ENCODE measurements at places on chromosomes 12 and 14.

- no peak for DNase-seq
These were observed 443.2 kb downstream of the C12orf50 start for GRCh38 chr12:87585882-87586557.

GRCh38 chr12:104282109-104282508 is 21.4 kb upstream of the EID3 start:
- no peak for DNase-seq

- no peak for DNase-seq
These were observed 11.5 kb downstream of the GTF2A1 start for GRCh38 chr14:81209167-81209836.

- no peak for DNase-seq
These were observed 47.2 kb downstream of the TESPA1 start for GRCh38 chr12:54937376-54937775.

DNA sequence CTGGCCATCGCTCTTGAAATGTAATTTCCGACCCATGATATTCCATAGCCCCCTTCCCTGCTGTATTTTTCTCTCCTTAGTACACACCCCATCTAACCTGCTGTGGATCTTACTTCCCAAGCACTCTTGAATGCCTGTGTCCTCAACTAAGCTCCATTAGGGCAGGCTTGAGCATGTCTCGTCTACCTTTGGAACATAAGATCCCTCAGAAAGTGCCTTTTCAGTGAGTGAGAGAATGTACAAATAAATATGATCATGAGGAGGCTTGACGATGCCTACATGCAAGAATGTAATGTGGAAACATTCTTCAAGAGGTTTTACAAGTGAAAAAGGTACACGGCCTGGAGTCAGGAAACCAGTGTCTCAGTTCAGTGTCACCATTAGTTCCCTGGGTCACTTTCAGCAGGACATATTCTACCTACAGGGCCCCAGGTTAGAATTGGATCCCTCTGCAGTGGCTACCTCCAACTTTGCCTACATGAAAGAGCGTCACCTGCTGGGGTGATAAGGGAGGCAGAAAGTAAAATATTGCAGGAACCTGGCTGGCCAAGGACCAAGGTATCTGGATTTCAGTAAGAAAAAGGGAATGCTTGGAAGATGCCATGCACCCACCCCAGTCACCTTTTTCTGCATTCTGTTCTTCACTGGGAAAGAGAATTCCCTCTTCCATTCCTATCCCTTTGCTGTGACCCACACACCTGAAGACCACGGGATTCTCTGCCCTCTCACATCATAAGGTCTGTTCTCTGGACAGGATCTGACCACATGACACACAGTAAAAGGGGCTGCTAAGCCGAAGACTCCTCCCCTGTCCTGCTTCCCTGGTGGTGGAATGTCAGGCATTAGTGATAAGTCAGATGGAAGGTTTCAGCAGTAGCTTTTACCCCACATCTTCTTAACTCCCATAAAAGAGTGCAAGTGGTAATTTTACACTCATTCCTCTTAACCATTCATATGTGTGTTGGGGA is 24.6 kb upstream of the SERPINA1 start:
- DNase-seq, result no peak

DNA sequence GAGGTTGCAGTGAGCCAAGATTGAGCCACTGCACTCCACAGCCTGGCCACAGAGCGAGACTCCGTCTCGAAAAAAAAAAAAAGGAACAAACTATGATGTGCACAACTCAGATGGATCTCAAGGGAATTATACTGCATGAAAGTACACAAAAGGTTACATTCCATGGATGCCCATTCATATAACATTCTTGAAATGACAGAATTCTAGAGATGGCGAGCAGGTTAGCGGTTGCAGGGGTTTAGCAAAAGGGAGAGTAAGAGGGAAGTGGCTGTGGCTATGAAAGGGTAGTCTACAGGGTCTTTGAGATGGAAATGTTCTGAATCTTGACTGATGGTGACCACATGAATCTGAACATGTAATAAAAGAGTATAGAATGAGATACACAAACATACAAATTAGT is 49.7 kb downstream of the CKB start:
- no peak for DNase-seq

- no peak for DNase-seq
These were observed 39.8 kb upstream of the LMNTD1 start for GRCh38 chr12:25592725-25593495.

DNA sequence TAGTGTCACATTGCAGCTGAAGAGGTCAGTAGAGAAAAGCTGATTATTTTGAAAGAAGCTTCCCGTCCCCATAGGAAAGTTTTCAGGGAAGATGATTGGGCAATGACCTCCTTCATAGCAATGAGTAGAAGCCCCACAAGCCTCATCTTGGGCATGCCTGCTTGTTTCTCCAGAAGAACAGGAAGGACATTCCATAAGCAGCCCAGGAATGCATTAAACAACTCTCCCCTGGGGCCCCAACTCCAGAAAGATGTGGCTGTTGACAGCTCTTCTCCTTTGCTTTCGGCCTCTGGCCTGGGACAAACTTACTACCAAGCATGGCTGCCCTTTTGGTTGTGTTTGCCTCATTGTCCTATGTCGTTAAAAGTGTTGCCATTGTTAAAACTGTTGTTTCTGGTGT is 5.7 kb upstream of the VDR start:
- no peak for DNase-seq

DNA sequence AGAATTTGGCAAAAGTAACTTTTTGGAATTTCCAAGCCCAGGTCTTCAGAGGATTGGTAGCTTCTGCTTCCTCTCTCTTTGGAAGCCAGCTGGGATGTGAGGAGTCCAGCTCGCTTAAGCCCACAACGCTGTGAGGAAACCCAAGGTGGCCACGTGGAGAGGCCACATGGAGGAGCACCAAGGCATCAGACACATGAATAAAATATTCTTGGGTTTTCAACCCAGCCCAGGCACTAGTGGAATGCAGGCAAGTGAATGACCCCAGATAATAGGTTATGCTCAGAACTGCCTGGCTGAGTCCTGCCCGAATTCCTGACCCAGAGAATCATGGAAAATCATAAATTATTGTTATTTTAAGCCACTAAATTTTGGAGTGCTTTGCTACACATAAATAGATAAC is 119.7 kb upstream of the PARP11 start:
- DNase-seq, result no peak

- DNase-seq, result no peak
These were observed 9.2 kb downstream of the EXOC3L4 start for GRCh38 chr14:103103461-103104388.

GRCh38 chr14:79543967-79544697 is 667.2 kb downstream of the DIO2 start:
- no peak for DNase-seq

DNA sequence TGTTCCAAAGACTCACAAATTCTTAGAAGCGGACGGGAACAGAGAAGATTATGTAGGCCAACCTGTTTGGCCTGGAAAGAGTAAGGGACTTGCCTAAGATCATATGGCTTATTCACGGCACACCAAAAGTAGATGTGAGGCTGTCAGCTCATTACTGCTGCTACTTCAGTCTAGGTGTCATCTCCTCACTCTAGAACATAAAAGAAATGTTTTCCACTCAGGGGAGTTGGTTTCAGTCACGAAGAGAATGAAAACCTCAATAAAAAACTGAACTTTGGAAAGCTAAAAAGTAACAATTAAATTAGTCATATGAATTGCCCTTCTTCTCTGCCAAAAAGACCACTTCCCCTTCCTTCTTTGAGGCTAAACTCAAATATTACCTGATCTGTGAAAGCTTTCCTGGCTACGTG is 658 bp upstream of the CEP128 start:
- no peak for DNase-seq

GRCh38 chr12:92810370-92810769 is 107.6 kb downstream of the PLEKHG7 start:
- no peak for DNase-seq

DNA sequence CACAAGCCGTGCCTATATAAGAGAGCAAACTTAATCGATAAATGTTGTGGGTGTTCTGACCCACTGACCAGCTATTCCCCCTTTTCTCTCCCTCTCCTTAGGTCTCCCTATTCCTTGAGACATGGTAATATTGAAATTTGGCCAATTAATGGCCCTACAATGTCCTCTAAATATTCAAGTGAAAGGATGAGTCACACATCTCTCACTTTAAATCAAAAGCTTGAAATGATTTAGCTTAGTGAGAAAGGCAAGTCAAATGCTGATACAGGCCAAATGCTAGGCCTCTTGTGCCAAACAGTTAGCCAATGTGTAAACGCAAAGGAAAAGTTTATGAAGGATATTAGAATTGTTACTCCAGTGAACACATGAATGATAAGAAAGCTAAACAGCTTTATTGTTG is 102.2 kb upstream of the CPNE8 start:
- DNase-seq, result no peak

GRCh38 chr12:76519538-76519937 is 40.0 kb downstream of the OSBPL8 start:
- DNase-seq, result no peak

GRCh38 chr12:1937481-1938224 is 19.2 kb upstream of the CACNA2D4 start:
- no peak for DNase-seq

GRCh38 chr14:22026527-22026926 is 352.9 kb upstream of the OR4E1 start:
- no peak for DNase-seq

DNA sequence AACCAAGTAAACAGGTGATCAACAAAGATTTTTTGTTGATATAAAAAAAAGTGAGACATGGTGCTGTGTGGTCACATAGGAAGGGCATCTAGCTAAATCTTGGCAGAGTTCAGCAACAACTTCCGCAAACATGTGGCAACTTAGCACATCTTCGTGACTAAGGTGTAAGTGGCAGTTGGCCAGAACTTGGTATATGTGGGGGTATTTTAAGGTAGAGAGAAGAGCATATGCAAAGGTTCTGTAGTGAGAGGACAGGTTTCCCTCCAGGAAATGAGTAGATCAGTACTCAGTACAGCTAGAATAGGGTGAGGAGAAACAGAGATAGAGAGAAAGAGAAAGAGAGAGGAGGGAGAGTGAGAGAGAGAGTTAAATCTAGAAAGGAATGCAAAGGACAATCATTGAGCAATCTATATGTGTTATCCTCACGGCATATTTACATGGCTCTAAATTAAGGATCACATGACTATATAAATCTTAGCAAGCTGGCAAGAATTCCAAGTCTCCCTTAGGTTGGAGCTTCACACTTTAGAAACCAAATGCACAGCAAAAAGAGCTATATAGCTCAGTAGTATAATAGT is 227.7 kb upstream of the HMGA2 start:
- DNase-seq, result no peak
